Urinary bladder (tissue), 4 donors: ENCODE measurements at places on chromosomes 2 and 18.

DNA sequence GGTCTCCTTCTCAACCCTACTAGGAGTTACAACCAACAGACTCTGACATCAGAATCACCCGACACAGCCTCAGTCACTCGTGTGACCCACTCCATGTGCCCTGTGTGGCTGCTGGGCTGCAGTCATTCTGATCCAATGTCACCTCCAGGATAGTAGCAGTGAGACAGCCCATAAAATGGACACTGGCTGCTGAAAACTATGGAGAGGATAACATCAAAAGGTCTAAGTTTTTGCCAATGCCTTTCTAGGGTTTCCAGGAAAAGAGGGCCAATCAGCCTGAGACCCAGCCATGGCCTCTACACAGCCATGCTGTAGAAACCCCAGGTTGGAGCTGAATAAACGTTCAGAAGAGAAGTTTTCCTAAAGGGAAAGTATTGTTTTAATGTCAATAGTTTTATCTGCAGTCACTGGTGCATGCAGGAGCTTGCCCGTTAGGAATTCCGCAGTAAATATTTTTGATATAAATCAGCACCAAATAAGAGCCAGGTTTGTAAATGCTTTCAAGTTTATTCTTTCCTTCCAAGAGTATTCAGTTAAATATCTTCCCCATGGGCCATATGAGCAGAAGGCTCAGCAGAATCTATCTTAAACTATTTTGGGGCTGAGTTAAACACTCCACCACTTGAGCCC is 92.2 kb upstream of the PID1 start:
- no peak for DNase-seq

GRCh38 chr18:75897386-75897785 is 469.9 kb upstream of the SMIM21 start:
- no peak for DNase-seq

GRCh38 chr2:176161825-176162626 is 4.9 kb downstream of the HOXD3 start:
- no peak for DNase-seq

DNA sequence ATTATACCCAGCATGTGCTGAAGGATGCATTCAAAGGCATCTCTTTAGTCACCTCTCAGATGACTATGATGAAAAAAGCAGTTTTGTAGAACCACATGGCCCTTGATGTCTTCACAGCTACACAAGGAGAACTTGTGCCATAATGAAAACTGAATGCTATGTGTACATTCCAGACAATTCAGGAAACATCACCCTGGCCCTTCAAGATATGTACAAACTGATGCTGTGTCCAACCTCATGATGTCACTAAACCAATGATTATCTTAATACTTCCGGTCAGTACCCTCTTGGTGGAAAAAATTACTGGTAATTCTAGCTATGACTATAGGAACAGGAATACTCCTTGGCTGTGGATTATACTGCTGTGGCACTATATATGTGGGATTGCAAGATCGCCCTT is 20.0 kb downstream of the DUSP11 start:
- no peak for DNase-seq

GRCh38 chr18:62716619-62717168 is 1.4 kb downstream of the PHLPP1 start:
- no peak for DNase-seq

DNA sequence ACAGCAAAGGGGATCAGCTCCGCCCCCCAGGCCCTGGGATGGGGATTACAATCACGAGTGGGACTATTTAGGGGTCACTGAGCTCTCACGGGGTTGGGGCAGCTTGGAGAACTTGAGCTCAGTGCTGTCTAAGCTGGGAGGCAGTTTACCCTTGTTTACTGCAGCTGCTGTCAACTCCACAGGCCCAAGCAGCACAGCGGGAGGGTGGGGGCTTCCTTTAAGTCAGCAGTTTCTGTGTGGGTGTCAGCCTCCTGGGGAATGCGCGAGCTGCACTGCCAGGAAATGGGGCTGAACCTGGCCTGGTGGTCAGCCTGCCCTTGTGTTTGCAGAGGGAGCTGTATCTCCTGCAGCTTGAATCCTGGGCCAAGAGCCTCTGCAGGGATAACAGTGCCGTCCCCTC is 29.8 kb downstream of the TOGARAM2 start:
- DNase-seq: no peak

- no peak for DNase-seq
These were observed 110.9 kb downstream of the ROCK1 start for GRCh38 chr18:21000667-21001066.

DNA sequence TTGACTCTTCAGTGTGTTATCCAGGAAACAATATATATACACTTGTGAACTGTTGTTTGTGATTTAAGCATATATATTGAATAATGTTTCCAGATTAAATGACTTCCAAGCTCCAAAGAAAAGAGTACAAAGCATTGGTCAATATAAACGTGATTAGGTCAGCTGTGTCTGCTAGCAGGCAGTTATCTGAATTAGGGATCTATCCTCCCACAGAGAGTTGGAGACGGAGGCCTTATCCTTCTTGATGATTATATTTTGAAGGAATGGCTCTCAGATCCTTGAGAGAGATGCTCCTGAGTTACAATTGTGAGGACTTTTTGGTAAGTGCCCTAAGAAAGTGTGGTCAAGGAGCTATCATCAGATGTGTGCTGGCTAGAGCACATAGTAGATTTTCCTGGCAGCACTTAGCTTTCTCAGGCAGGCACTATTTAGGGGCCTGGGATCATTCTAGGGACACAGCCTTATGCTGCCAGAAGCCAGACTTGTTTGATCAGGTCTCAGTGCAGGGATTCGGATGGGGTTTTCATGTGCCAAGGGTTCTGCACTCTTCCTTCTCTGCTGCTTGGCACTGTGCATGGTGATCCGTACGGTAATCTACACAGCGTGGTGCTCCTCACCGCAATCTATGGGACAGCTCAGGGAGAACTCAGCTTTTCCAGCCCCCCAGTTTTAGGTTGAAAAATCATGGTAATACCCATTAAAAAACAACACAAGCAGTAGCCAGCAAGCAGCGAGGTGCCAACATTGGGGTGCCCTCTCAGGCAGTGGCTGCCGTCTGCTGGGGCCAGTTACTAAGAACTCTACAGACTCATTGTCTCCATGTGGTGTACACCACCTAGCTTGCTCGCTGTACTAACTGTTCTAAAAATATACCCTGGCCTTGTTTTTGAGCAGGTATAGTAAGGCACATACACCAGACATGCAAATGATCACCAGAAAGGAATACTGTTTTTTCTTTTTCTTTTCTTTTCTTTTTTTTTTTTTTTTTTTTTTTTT is 8.0 kb upstream of the ZDBF2 start:
- DNase-seq: no peak

DNA sequence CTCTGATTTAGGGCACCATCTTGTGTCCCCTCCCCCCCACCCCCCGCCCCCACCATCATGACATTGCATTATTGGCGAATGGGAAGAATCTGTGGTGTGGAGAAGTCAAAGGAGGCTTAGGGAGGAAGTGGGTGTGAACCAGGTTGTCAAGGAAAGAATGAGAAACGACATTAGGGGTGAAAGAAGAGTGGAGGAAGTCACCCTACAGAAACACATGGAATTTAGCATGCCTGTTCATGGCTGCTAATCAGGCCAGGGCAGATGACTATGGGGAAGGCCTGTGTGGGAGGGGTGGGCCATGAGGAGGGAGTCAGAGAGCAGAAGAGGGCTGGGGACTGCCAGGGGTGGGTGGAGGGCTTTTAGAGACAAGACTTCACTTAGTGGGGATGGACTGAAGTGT is 81.6 kb downstream of the AOX1 start:
- no peak for DNase-seq

DNA sequence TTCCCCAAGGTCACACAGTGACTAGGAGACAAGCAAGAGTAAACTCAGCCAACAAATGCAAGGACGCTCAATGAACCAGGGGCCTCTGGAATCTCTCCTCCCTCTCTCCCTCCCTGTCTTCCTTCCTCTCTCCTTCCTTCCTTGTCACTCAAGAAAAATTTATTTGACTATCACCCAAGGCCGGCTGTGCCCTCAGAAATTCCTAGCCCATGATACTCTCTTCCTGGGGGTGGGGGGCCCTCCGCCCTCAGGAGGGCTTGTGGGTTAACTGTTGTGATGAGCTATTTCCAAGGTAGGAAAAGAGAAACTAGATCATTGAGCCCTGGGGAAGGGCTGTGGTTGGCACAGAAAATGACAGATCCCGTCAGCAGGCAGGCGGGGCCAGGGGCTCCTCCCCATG is 21.7 kb downstream of the INHBB start:
- no peak for DNase-seq

GRCh38 chr2:196413821-196414274 is 225.7 kb upstream of the CCDC150 start:
- DNase-seq: no peak

DNA sequence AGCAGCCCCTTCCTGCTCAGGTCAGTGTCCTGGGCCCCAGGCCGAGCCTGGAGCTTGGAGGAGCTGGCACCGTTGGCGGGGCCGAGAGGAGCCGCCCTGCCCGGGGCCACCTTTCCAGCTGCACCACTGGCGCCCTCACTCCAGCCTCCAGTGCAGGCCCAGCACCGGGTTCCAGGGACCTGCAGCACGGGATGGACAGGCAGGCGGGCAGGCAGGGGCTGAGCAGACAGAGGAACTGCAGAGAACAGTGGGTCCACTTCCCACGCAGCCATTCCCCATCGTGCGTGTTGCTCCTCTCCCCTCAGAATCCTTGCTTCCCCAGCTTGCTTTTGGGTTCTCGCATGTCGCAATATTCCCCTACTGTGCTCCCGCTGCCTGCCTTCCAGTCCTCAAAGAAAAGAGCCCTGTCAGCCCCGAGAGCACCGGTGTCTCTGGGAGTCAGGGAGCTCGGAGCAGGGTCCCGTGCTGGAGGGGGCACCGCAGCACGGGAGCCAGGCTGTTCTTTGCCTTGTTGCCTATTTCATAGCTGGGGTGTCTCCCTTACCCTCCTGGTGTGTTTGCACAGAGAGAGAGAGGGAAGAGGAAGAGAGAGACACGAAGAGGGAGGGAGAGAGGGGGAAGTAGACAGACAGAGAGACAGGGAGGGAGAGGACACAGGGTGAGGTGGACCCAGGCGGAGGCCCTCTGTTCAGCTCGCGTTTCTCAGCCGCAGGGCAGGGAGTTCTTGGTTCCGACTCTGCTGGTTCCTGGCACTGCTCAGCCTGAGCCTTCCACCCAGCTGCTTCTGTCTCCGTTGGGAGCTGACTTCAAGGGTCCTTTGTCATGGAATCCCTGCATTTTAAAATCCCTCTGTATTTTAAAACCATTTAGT is 126.0 kb downstream of the MBP start:
- no peak for DNase-seq

- DNase-seq: no peak
These were observed 8.0 kb upstream of the STAT4 start for GRCh38 chr2:191158747-191159146.

GRCh38 chr18:42925036-42925435 is 190.4 kb downstream of the RIT2 start:
- DNase-seq: no peak

- DNase-seq: no peak
These were observed 57.6 kb downstream of the NPAS2 start for GRCh38 chr2:100877555-100877954.

- no peak for DNase-seq
These were observed at the start of gene FBLN7 for GRCh38 chr2:112138159-112139032. TSS of gene FBLN7 (plus strand) at chr2:112138385. CDS start at chr2:112138656, 271 bp downstream.

GRCh38 chr2:101770726-101771125 is 73.2 kb downstream of the MAP4K4 start:
- no peak for DNase-seq

GRCh38 chr2:47592381-47592780 is 189.4 kb downstream of the MSH2 start:
- DNase-seq: no peak

GRCh38 chr2:217357886-217358620 is 498.2 kb upstream of the TNP1 start:
- DNase-seq: no peak

GRCh38 chr2:65325066-65325465 is 97.4 kb downstream of the ACTR2 start:
- no peak for DNase-seq

DNA sequence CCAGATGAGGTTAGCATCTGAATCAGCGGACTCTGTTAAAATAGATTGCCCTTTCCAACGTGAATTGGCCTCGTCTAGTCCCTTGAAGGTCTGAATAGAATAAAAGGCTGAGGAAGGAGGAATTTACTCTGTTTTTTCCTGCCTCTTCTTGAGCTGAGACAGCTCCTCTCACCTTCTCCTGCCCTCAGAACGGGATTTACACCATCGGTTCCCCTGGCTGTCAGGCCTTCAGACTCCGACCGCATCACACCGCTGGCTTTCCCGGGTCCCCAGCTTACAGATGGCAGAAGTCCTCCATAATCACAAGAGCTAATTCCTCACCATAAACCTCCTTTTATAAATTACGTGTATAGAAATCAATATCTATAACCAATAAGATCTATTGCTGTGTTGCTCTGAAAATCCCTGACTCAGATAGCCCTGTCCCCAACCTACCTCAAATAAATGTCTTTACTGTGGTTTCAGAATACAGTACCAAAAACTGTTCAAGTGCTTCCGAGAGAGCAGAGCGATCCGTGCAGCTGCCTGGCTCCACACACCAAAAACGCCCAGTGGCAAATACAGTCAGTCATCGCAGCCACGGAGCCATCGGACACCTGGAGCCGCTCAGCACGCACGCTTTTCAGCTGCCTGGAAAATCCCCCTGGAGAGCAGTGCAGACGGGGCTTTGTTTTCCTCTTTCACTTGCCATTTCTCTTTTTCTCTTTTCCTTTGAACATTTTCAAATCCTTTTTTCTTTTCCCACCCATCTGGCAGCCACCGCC is 196.9 kb downstream of the NRP2 start:
- no peak for DNase-seq

DNA sequence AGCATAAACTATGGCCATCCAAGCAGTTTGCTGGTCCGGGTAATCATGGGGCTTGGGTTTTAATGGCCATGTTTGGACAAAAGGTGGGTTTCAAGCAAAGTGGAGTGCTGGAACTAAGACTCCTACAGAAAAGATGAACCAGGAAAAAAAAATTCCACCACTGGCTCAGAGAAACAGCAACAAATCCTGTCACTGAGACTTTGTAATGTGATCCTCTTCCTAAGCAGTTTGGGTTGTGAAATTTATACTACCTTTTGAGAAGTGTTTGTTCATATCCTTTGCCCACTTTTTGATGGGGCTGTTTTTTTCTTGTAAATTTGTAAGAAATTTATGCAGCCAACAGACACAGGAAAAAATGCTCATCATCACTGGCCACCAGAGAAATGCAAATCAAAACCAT is 40.2 kb downstream of the MRPL33 start:
- DNase-seq: no peak

- no peak for DNase-seq
These were observed 65.5 kb upstream of the PMAIP1 start for GRCh38 chr18:59834267-59834666.
